K562 (cell line): ENCODE measurements at places on chromosomes 7 and 10. TPM values are rescaled to one million over a fixed set of nuclear protein-coding genes. Genes with fewer than 3 reads are reported as not detected.

The AFAP1L2 gene
- total RNA-seq: 0.07 TPM in 2 replicates

The CAV1 gene
- 1.0 and 1.5 TPM in 2 replicates for total RNA-seq

The SH2D4B gene
- 0.13 TPM in 1 of 2 replicates, not detected in the other for total RNA-seq

The PDE1C gene
- not detected in 2 replicates for total RNA-seq

The MGAM2 gene
- total RNA-seq: 0.02 TPM in 1 of 2 replicates, not detected in the other

The NKX2-3 gene
- not detected in 2 replicates for total RNA-seq

The TMEM26 gene
- not detected in 2 replicates for total RNA-seq

The CFAP69 gene
- 1.3 and 2.3 TPM in 2 replicates for total RNA-seq

The ITGA8 gene
- total RNA-seq: 0.20 TPM in 1 of 2 replicates, not detected in the other

The BAMBI gene
- 18.7 and 20.1 TPM in 2 replicates for total RNA-seq

The PRKRIP1 gene
- 25.2 and 33.9 TPM in 2 replicates for total RNA-seq

The FXYD4 gene
- not detected in 2 replicates for total RNA-seq

The NDUFB2 gene
- total RNA-seq: 304 and 329 TPM in 2 replicates

The GPR26 gene
- not detected in 2 replicates for total RNA-seq

DNA sequence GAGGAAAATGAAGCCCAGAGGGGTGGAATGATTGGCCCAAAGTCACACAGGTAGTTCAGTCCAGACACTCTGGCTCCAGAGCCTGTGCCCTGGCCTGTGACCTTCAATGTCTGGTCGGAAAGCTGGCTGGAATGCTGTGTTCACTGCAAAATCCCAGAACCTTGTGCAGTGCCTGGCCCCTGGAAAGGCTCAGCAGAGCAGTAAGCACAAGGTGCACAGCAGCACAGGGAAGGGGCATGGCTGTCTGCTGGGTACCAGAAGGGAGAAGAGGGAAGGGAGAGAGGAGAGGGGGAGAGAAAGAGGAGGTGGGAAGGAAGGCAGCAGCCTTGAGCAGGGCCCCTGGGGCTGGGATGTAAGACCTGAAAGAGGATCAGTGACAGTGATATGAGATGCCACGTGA is 28.4 kb upstream of the C10orf71 start:
- no peaks in the 10 kb centered on the region for H3K27me3 ChIP-seq
- no peak overlapping the region for H3K27ac ChIP-seq
- no peak overlapping the region for H3K4me3 ChIP-seq
- no peaks in the 10 kb centered on the region for H3K36me3 ChIP-seq

- DNase-seq: no peak
- no peaks in the 10 kb centered on the region for H3K36me3 ChIP-seq
- H3K4me3 ChIP-seq: no peak overlapping the region
- H3K27me3 ChIP-seq: no peaks in the 10 kb centered on the region; the same call in 2 of the 3 replicates
- peaks cover 8% of the 10 kb centered on the region for H3K4me1 ChIP-seq
Measured at GRCh38 chr10:71276873-71277272, 42.2 kb upstream of the SLC29A3 start.

GRCh38 chr7:55185321-55185802 is 166.5 kb downstream of the EGFR start:
- no peaks in the 10 kb centered on the region for H3K36me3 ChIP-seq
- H3K27ac ChIP-seq: no peak overlapping the region
- DNase-seq: no peak
- no peak overlapping the region for H3K4me3 ChIP-seq
- H3K27me3 ChIP-seq: peaks cover 37% of the 10 kb centered on the region
- peaks cover 5% of the 10 kb centered on the region; the same call in 2 of the 3 replicates for H3K4me1 ChIP-seq

DNA sequence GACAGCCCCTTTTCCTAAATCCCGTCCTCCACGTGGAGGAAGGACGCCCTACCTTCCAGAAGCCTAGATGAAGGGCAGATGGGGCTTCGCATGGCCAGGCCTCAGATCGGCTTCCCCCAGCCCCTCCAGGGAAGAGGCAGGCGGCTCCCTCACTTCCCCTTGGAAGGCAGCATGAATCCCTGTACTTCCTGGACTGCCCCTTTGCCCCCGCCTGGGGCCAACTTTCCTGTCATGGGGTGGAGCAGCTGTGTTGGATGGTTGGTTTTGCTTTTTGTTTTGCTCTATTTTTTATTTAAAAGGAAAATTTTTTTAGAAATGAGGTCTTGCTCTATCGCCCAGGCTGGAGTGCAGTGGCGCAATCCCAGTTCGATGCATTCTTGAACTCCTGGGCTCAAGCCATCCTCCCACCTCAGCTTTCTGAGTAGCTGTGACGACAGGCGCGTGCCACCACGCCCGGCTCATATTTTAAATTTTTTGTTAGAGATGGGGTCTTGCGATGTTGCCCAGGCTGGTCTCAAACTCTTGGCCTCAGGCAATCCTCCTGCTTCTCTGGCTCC is 27.2 kb downstream of the GTF2IRD1 start:
- no peak overlapping the region for H3K27ac ChIP-seq
- H3K36me3 ChIP-seq: peaks cover 2% of the 10 kb centered on the region; the same call in 1 of the 3 replicates
- peaks cover 8% of the 10 kb centered on the region; the same call in 2 of the 3 replicates for H3K4me1 ChIP-seq
- H3K4me3 ChIP-seq: no peak overlapping the region
- DNase-seq: no peak

GRCh38 chr10:71395621-71396020 is 1.1 kb upstream of the CDH23 start:
- no peak overlapping the region for H3K27ac ChIP-seq
- no peak overlapping the region for H3K4me3 ChIP-seq
- no peak for DNase-seq

DNA sequence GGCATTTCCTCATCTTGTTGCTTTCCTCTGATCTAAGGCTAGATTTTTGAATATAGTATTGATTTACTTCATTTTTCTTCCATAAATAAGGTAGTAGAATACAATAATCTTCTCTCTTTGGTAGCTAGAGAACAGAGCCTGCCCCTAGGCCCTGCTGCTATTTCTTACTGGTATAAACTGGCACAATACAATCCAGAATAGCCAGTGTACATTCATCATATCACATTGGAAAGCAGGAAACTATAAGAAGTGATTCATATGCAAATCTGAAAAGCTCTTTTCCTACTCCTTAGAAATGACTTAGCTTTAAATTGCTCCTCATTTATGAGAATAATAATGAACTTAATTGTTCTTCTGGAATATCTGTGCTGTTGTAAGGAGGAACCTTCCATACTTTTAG is 100.2 kb downstream of the KCND2 start:
- H3K27ac ChIP-seq: no peak overlapping the region
- H3K4me3 ChIP-seq: no peak overlapping the region
- no peaks in the 10 kb centered on the region for H3K4me1 ChIP-seq
- no peak for DNase-seq
- H3K27me3 ChIP-seq: no peaks in the 10 kb centered on the region

- H3K4me1 ChIP-seq: no peaks in the 10 kb centered on the region
- peak; percentile 13 for DNase-seq
- H3K36me3 ChIP-seq: no peaks in the 10 kb centered on the region
- H3K27me3 ChIP-seq: peaks cover 2% of the 10 kb centered on the region; the same call in 1 of the 3 replicates
- no peak overlapping the region for H3K27ac ChIP-seq
Measured at GRCh38 chr10:77428691-77429395, 208.8 kb downstream of the KCNMA1 start.

DNA sequence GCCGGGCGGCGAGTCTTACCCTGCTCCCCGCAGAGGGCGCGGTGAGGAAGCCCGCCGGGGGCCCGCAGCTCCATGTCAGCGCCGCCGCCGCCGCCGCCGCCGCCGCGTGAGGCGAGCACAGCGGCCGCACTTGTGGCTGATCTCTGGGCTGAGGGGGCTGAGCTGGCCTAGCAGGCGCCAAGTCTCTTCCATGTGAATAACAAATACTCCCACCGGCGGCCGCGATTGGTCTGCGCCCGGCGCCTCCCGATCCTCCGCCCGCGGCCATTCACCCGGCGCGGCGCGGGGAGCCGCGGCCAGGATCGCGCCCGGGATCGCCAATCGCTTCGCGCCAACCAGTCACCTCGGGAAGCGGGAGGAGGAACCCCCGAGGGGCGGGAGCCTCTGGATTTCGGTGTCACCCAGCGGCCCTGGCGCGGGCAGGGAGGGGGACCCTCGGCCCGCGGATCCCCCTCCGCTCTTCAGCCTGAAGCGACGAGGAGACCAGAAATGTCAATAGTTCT is at the start of gene GRM8:
TSS of gene GRM8 (minus strand) at position 164 of the 503 bp plus-strand sequence.
- H3K4me3 ChIP-seq: peak within 1 kb of the TSS; percentile 53
- peaks cover 25% of the 10 kb centered on the region for H3K4me1 ChIP-seq
- peaks cover 15% of the 10 kb centered on the region; the same call in 2 of the 3 replicates for H3K27me3 ChIP-seq
- peak; percentile 66 for DNase-seq

GRCh38 chr10:77446700-77447099 is 190.9 kb downstream of the KCNMA1 start:
- H3K4me3 ChIP-seq: no peak overlapping the region
- peaks cover 7% of the 10 kb centered on the region; the same call in 1 of the 2 replicates for H3K27me3 ChIP-seq
- H3K4me1 ChIP-seq: no peaks in the 10 kb centered on the region
- no peaks in the 10 kb centered on the region for H3K36me3 ChIP-seq

- no peak overlapping the region for H3K27ac ChIP-seq
- H3K4me3 ChIP-seq: no peak overlapping the region
- H3K4me1 ChIP-seq: no peaks in the 10 kb centered on the region
- no peaks in the 10 kb centered on the region for H3K36me3 ChIP-seq
Measured at GRCh38 chr7:154844499-154844898, 158.4 kb downstream of the PAXIP1 start.

- no peak overlapping the region for H3K4me3 ChIP-seq
- DNase-seq: no peak
- H3K36me3 ChIP-seq: peaks cover 73% of the 10 kb centered on the region
Measured at GRCh38 chr10:97376413-97376812, 24.7 kb downstream of the RRP12 start.

- H3K36me3 ChIP-seq: peaks cover 3% of the 10 kb centered on the region
- peaks cover 5% of the 10 kb centered on the region for H3K4me1 ChIP-seq
- H3K4me3 ChIP-seq: no peak overlapping the region
- no peak overlapping the region for H3K27ac ChIP-seq
- no peaks in the 10 kb centered on the region for H3K27me3 ChIP-seq
Measured at GRCh38 chr7:139699640-139700504, 77.9 kb downstream of the HIPK2 start.

DNA sequence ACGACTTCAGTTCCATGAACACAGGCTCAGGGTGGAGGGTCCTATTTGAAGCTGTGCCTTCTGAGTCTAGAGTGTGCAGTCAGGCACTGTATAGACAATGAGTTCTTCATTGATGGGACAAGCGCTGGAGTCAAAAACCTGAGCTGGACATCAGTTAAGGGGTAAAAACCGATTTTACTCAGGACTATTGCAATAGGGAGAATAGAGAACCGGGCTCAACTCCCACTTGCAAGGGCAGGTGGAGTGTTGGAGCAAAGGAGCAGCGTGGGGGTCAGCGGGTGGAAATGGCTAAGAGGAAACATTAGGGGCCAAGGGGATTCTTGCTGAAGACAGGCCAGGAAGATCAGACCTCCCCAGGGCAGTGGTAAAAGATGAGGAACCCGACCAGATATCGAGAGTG is 28.5 kb downstream of the PRLHR start:
- no peak overlapping the region for H3K4me3 ChIP-seq
- DNase-seq: no peak
- no peaks in the 10 kb centered on the region for H3K36me3 ChIP-seq
- H3K27me3 ChIP-seq: peaks cover 23% of the 10 kb centered on the region

GRCh38 chr10:78413076-78414055 is 379.7 kb downstream of the RPS24 start:
- no peaks in the 10 kb centered on the region for H3K4me1 ChIP-seq
- H3K36me3 ChIP-seq: no peaks in the 10 kb centered on the region
- peaks cover 2% of the 10 kb centered on the region; the same call in 1 of the 3 replicates for H3K27me3 ChIP-seq

GRCh38 chr10:96502561-96503282 is 11.0 kb downstream of the TLL2 start:
- DNase-seq: no peak
- H3K4me3 ChIP-seq: no peak overlapping the region
- no peak overlapping the region for H3K27ac ChIP-seq
- no peaks in the 10 kb centered on the region for H3K36me3 ChIP-seq
- H3K4me1 ChIP-seq: no peaks in the 10 kb centered on the region
- H3K27me3 ChIP-seq: no peaks in the 10 kb centered on the region; the same call in 2 of the 3 replicates

- H3K36me3 ChIP-seq: peaks cover 6% of the 10 kb centered on the region; the same call in 1 of the 3 replicates
- no peak for DNase-seq
- no peaks in the 10 kb centered on the region for H3K27me3 ChIP-seq
- H3K4me3 ChIP-seq: no peak overlapping the region
Measured at GRCh38 chr10:79287973-79288723, 59.1 kb upstream of the PPIF start.

- H3K27me3 ChIP-seq: peaks cover 6% of the 10 kb centered on the region; the same call in 1 of the 2 replicates
- DNase-seq: no peak
- H3K4me1 ChIP-seq: peaks cover 4% of the 10 kb centered on the region; the same call in 1 of the 2 replicates
- no peak overlapping the region for H3K4me3 ChIP-seq
Measured at GRCh38 chr10:86264481-86265231, 101.9 kb downstream of the GRID1 start.

DNA sequence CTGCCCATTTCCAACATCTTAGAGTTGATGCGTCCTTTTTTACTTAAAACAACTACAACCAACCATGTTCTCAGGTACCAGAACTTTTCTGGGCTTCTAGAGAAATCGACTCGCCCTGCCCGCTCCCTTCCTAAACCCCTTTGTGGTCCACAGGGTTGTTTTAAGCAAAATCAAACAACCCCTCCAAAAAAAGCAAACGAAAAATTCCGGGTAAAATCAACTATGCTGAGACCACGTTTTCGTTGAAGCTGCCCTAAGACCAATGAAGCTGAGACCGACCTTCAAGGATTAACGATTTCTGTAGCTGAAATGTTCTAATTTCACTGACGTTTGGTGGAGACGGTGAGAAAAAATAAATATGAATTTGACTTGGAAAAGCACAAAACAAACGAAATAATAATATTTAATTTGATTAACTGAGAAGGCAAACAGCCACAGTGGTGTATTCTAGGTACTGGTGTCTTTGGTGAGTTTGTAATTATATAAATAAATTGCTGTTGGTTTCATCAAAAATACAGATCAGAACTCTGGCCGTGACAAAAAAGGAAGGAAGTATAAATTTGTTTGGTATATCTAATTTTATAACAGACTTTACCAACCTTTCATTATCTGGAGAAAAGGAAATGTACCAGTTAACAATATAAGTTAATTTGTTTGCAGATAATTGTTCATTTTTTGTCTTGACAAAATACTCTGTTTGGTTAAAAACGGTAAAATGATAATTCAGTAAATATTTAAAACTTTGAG is 4.7 kb upstream of the IGF2BP3 start:
- H3K27ac ChIP-seq: peak overlapping the region; percentile 93
- no peak for DNase-seq
- peaks cover 9% of the 10 kb centered on the region; the same call in 1 of the 2 replicates for H3K4me1 ChIP-seq

- H3K4me3 ChIP-seq: no peak overlapping the region
- no peak overlapping the region for H3K27ac ChIP-seq
- peaks cover 73% of the 10 kb centered on the region for H3K36me3 ChIP-seq
Measured at GRCh38 chr10:11887381-11888227, 64.4 kb downstream of the PROSER2 start.

GRCh38 chr7:128886391-128887168 is 23.9 kb downstream of the ATP6V1F start:
- H3K4me1 ChIP-seq: peaks cover 50% of the 10 kb centered on the region
- H3K27ac ChIP-seq: no peak overlapping the region
- H3K4me3 ChIP-seq: no peak overlapping the region
- DNase-seq: peak; percentile 53
- peaks cover 11% of the 10 kb centered on the region for H3K27me3 ChIP-seq

GRCh38 chr10:14389981-14390590 is 59.4 kb upstream of the FRMD4A start:
- H3K4me1 ChIP-seq: no peaks in the 10 kb centered on the region
- DNase-seq: no peak
- H3K4me3 ChIP-seq: no peak overlapping the region
- H3K36me3 ChIP-seq: no peaks in the 10 kb centered on the region
- H3K27ac ChIP-seq: no peak overlapping the region
- H3K27me3 ChIP-seq: no peaks in the 10 kb centered on the region
